ENCODE measurements at places on chromosomes 7 and 10.

GRCh38 chr7:92528958-92529264 lies 316 bp downstream of the RBM48 start:
- peak overlapping the region; percentile 79 for H3K27ac ChIP-seq
- H3K36me3 ChIP-seq: peaks cover 28% of the 10 kb centered on the region
- H3K4me3 ChIP-seq: peak overlapping the region; percentile 57
- H3K4me1 ChIP-seq: peaks cover 3% of the 10 kb centered on the region
- no peak for DNase-seq
- H3K27me3 ChIP-seq: no peaks in the 10 kb centered on the region

- no peaks in the 10 kb centered on the region for H3K4me1 ChIP-seq
- no peaks in the 10 kb centered on the region for H3K27me3 ChIP-seq
- H3K36me3 ChIP-seq: no peaks in the 10 kb centered on the region
- no peak overlapping the region for H3K4me3 ChIP-seq
- H3K27ac ChIP-seq: no peak overlapping the region
These were observed 22.0 kb downstream of the ITGB8 start for GRCh38 chr7:20352573-20353306.

DNA sequence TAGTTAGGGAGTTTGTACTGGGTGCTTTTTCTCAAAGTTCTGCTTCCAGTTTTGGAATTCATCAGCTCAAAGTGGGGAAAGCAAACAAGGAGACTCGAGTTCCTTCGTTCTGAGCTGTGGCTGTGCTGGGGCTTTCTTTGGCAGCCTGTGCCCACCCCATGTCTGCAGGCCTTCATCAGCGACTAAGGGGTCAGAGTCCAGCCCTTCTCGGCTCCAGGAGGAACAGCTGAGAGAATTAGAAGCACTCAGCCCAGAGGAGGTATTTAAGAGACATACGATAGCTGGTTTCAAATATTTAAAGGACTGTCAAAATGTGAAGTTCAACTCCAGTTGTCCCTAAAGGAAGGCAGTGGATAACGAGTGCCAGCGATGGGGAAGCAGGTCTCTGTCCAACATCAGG lies 41.3 kb downstream of the SH3PXD2A start:
- no peak overlapping the region for H3K27ac ChIP-seq
- DNase-seq: no peak
- H3K4me1 ChIP-seq: no peaks in the 10 kb centered on the region
- H3K27me3 ChIP-seq: no peaks in the 10 kb centered on the region

GRCh38 chr7:35571611-35572240 lies 123.2 kb downstream of the HERPUD2 start:
- no peak overlapping the region for H3K4me3 ChIP-seq
- H3K4me1 ChIP-seq: peaks cover 4% of the 10 kb centered on the region
- no peak overlapping the region for H3K27ac ChIP-seq
- no peaks in the 10 kb centered on the region for H3K27me3 ChIP-seq
- no peaks in the 10 kb centered on the region for H3K36me3 ChIP-seq

DNA sequence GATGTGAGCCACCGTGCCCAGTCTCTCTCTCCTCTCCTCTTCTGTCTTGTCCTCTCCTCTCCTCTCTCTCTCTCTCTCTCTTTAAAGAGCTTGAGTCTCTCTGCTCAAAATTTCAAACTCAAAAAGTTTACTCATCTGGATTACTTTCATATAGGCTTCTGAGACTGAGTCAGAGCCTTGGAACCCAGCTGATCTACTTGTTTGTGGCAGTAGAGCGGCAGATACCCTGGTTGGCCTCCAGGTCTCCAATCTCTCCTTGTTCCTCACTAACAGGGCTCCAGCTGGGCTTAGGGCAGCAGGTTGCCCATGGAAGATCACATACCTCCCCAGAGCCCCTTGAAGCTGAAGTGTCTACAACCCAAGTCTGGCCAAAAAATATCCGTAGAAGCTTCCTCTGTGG lies 51.0 kb downstream of the HHEX start:
- H3K4me1 ChIP-seq: peaks cover 22% of the 10 kb centered on the region
- no peak overlapping the region for H3K4me3 ChIP-seq
- no peak overlapping the region for H3K27ac ChIP-seq
- no peaks in the 10 kb centered on the region for H3K27me3 ChIP-seq
- DNase-seq: no peak

DNA sequence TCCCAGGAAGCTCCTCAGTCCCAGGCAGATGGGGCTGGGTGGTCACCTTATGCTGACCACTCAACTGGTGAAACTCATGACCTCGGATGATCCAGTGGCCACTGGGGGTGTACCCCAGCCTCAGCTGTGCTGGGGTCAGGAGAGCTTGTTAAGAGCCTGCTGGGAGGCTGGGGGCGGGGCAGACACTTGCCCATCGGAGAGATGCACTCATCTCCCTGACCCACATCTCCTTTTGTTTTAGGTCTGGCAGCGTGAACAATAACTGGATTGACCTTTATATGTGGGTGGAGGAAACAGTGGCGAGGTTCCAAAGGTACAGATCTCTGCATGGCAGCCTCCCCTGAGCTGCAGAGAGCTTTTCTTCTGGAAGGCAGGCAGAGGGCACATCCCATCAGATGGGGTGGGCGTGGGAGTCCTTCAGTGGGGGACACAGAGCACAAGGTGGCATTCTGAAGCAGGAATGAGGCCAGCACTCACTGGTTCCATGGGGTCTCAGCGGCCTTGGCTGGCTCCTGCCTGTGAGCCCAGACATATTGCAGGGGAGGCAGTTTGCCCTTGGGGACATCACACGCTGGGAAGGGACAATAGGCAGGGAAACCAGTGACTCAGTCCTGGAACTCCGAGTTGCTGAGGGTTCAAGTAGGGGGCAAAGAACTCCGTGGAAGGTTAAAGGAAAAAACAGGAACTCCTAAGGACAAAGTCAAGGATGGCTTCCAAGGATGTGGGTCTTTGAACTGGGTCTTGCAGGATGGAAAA lies 5.2 kb downstream of the ANTXRL start:
- no peaks in the 10 kb centered on the region for H3K27me3 ChIP-seq
- H3K36me3 ChIP-seq: no peaks in the 10 kb centered on the region
- no peak overlapping the region for H3K4me3 ChIP-seq
- no peaks in the 10 kb centered on the region for H3K4me1 ChIP-seq
- DNase-seq: no peak
- no peak overlapping the region for H3K27ac ChIP-seq

DNA sequence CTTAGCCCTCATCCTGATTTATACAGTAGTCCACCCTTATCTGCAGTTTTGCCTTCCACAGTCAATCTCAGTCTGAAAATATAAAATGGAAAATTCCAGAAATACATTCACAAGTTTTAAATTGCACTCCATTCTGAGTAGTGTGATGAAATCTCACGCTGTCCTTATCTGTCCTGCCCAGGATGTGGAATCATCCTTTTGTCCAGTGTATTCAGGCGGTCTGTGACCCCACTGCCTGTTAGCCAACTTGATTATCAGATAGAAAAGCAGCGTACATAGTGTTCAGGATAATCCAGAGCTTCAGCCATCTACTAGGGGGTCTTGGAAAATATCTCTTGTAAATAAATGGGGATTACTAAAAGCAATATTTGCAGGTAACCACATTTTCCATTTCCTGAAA lies 146.3 kb downstream of the MALRD1 start:
- H3K4me3 ChIP-seq: no peak overlapping the region
- DNase-seq: no peak
- H3K4me1 ChIP-seq: no peaks in the 10 kb centered on the region
- H3K27ac ChIP-seq: no peak overlapping the region
- H3K36me3 ChIP-seq: no peaks in the 10 kb centered on the region
- H3K27me3 ChIP-seq: no peaks in the 10 kb centered on the region

DNA sequence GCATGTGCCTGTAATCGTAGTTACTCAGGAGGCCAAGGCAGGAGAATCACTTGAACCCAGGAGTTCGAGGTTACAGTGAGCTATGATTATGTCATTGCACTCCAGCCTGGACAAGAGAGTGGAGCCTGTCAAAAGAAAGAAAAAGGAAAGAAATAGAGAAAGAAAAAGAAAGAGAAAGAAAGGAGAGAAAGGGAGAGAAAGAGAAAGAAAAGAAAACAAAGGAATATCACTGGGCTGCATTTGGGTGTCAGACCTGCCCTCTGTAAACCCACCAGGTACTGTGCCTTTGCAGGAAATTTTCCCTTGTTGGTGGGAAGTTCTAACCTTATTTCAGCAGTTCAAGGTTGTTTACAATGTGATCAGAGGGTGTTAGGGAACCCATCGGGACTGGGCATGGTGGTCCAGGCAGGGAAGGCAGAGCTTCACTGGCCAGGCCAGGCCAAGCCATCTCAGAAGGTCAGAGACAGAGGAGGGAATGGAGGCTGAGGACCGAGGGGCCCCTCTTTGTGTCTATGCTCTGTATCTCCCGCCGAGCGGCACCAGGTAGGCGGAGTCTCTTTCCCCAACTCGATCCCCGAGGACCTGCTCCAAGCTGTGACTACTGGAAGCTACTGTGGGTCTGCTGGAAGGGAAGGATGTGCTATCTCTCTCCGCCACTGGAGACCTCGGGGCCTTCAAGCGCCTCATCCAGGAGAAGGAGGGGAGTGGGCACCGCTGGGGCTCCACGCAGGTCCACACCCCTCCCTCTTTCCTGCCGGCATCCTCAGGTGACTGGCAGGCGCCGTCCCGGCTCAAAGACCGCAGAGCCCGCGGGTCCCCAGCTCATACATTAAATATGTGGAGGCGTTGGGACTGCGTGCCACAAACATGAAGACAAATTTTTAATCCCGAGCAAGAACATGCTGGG lies 15.2 kb upstream of the KAZALD1 start:
- peaks cover 42% of the 10 kb centered on the region for H3K27me3 ChIP-seq
- H3K4me3 ChIP-seq: no peak overlapping the region
- no peak overlapping the region for H3K27ac ChIP-seq
- peaks cover 24% of the 10 kb centered on the region for H3K4me1 ChIP-seq

- H3K4me3 ChIP-seq: no peak overlapping the region
- no peak for DNase-seq
- no peaks in the 10 kb centered on the region for H3K36me3 ChIP-seq
- no peaks in the 10 kb centered on the region for H3K4me1 ChIP-seq
These were observed 41.9 kb upstream of the NXPH1 start for GRCh38 chr7:8391353-8392062.

GRCh38 chr10:126090911-126091728 lies 194.8 kb downstream of the FANK1 start:
- no peaks in the 10 kb centered on the region for H3K4me1 ChIP-seq
- H3K36me3 ChIP-seq: no peaks in the 10 kb centered on the region

- peaks cover 20% of the 10 kb centered on the region for H3K4me1 ChIP-seq
- peak; percentile 39 for DNase-seq
- peaks cover 34% of the 10 kb centered on the region for H3K27me3 ChIP-seq
- H3K36me3 ChIP-seq: no peaks in the 10 kb centered on the region
These were observed 10.4 kb downstream of the JCAD start for GRCh38 chr10:30048768-30049517.

- H3K27ac ChIP-seq: no peak overlapping the region
- H3K4me3 ChIP-seq: no peak overlapping the region
- no peaks in the 10 kb centered on the region for H3K36me3 ChIP-seq
- DNase-seq: no peak
- no peaks in the 10 kb centered on the region for H3K4me1 ChIP-seq
These were observed 225.5 kb downstream of the PLXNA4 start for GRCh38 chr7:132350741-132351140.

DNA sequence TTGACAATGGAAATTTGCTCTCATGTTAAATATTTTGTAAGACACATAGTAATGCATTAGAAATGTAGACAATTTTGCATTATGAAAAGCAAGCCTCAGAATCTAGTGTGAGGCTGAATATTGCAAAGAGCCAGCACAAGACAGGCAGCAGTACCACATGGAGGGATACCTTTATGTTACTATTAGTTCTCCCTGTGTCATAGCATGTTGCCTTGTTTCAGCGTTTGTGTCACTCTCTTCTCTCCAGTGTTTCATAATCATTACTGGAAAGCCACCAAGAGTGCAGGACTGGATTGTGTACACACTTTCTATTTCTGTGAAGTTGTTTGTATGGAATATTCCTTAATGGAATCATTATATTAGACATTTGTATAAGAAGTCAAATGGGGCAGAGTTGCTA lies 8.5 kb downstream of the AHR start:
- no peak overlapping the region for H3K4me3 ChIP-seq
- DNase-seq: no peak
- no peaks in the 10 kb centered on the region for H3K27me3 ChIP-seq
- no peak overlapping the region for H3K27ac ChIP-seq

DNA sequence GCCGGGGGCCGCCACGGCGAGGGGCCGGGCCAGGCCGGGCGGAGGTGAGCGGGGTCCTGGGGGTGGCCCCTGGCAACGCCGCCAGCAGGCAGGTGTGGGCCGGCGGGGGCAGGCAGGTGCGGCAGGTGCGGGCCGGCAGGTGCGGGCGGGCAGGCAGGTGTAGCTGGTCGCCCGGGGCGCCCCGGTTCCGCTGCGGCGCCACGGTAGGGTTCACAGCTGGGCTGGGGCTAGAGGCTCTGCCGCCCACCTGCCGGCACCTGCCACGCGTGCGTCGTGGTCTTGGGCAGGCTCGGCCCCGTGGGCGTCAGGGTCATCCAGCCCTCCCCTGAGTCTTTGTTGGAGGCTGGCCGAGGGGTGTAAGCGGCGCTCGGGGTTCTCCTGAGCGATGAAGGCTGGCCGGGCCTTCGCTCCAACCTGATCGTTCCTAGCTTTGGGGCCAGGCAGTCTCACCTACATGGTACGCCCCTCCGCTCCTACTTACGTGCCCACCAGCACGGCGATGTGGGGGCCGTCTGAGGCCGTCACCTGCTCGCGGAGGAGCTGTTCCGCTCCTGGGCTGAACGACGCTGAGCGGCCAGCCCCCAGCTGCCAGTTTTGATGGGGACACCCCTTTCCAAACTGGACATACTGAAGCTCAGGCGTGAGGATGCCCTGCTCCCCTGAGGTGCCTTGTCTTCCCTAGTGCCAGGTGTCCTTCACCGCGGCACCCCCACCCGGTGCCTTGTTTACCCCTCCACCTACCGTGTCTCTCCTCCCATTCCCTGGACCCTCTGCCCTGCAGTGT lies 493 bp downstream of the ZMIZ2 start:
- peaks cover 36% of the 10 kb centered on the region for H3K4me1 ChIP-seq
- peak overlapping the region; percentile 78 for H3K4me3 ChIP-seq
- DNase-seq: no peak
- H3K36me3 ChIP-seq: no peaks in the 10 kb centered on the region
- peak overlapping the region; percentile 65 for H3K27ac ChIP-seq

DNA sequence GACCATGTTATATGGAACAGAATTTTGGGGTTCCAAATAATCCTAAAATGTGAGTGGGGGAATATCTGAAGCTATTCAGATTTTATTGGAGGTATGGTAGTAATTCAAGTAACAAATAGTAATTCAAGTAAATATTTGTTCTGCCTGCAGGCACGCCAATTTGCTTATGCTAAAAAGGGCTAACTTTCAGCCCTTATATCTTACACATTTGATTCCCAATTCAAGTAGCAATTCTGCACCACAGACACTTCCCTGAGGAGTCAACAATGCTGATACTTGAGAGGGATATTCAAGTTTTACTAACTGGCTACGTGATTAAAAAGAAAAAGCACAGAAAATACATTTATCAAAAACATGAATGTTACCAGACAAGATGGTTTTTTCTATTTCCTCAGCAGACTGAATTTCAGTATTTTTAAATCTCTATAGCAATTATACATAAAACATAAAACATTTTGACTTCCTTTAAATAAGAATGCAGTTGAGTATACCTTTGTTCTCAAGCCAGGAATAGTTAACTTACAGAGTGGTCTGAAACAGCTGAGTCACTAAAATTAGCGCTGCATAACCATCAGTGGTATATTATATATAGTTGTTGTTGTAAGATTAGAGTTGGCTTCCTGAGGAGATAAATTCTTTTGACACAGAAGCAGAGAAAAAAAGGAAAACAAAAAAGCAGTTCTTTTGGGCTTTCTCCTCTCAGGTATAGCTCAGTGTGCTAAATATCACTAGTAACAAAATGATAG lies 33.9 kb downstream of the MTPN start:
- no peak for DNase-seq
- H3K4me1 ChIP-seq: peaks cover 3% of the 10 kb centered on the region
- H3K4me3 ChIP-seq: no peak overlapping the region

GRCh38 chr10:77576444-77577032 lies 61.1 kb downstream of the KCNMA1 start:
- H3K4me3 ChIP-seq: no peak overlapping the region
- no peaks in the 10 kb centered on the region for H3K27me3 ChIP-seq
- no peaks in the 10 kb centered on the region for H3K36me3 ChIP-seq

All from natural killer cell (primary cell).